Body of pancreas (tissue), 4 donors: ENCODE measurements at places on chromosomes 7 and 10. TPM values are rescaled to one million over a fixed set of nuclear protein-coding genes. Genes with fewer than 3 reads are reported as not detected.
A peak's percentile ranks its signal among the peaks of the same experiment; 100 is the strongest.

Gene HMX2
- total RNA-seq: not detected

Gene UPK3BL2
- 20.4 TPM for total RNA-seq

Gene SCIN
- total RNA-seq: 1.3 TPM

DNA sequence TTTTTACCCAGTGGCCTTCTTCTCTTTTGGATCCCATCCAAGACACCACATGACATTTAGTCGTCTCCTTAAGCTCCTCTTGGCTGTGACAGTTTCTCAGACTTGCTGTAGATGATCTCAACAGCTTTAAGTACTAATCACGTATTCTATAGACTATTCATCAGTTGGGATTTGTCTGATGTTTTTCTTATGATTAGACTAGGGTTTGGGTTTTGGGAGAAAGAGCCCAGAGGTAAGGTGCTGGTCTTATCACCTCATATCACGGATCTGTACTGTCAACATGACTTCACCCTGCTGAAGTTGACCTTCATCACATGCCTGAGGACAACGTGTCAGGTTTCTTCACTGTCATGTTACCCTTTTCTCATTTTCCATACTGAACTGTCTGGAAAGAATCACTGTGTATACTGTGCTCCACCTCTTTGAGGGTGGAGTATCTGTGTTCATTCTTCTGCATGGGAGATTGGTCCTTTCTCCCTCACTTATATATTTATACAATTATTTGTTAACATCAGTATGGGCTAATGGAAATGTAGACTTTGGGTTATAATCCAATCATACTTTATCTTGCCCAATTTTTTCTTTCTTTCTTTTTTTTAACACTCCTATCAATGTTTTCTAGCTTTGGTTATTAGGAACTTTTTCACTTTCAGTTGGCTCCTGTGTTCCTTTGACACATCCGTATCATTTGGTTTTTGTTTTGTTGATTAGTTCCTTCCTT, 6.4 kb upstream of the HKDC1 start:
- H3K4me3 ChIP-seq: no peak overlapping the region
- peaks cover 11% of the 10 kb centered on the region for H3K4me1 ChIP-seq
- H3K27me3 ChIP-seq: no peaks in the 10 kb centered on the region
- no peak overlapping the region for H3K27ac ChIP-seq
- DNase-seq: no peak
- no peaks in the 10 kb centered on the region for H3K36me3 ChIP-seq

GRCh38 chr7:116940689-116941370, 12.5 kb upstream of the ST7 start:
- no peak overlapping the region for H3K27ac ChIP-seq
- no peak for DNase-seq
- H3K36me3 ChIP-seq: no peaks in the 10 kb centered on the region
- H3K4me1 ChIP-seq: no peaks in the 10 kb centered on the region

GRCh38 chr7:80821771-80822319, 97.0 kb downstream of the SEMA3C start:
- H3K27ac ChIP-seq: no peak overlapping the region
- peaks cover 4% of the 10 kb centered on the region for H3K4me1 ChIP-seq
- no peak overlapping the region for H3K4me3 ChIP-seq
- H3K36me3 ChIP-seq: no peaks in the 10 kb centered on the region

DNA sequence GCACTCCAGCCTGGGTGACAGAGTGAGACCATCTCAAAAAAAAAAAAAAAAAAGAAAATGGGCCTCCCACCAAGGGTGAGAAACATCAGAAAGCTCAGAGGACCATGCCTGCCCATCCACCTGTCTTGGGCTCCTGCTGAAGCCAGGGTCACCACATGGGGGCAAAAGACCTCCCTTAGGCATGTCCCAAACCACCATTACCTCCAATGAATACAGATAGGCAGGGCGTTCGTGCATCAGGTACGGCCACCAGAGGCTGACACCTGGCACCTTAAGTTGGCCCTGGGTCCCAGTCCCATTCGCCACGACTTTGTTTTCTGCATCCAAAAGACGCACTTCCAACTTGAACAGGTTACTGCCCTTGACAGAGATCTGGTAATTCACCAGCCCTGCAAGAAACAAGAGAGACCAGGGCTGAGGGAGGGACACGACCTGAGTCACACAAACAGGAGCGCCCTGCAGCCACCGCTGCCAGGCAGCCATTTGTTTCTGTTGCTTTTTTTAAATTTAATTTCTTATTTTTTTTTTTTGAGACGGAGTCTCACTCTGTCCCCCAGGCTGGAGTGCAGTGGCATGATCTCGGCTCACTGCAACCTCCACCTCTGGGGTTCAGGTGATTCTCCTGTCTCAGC, 6.1 kb downstream of the GUSB start:
- no peak overlapping the region for H3K27ac ChIP-seq
- no peak for DNase-seq
- H3K27me3 ChIP-seq: no peaks in the 10 kb centered on the region

DNA sequence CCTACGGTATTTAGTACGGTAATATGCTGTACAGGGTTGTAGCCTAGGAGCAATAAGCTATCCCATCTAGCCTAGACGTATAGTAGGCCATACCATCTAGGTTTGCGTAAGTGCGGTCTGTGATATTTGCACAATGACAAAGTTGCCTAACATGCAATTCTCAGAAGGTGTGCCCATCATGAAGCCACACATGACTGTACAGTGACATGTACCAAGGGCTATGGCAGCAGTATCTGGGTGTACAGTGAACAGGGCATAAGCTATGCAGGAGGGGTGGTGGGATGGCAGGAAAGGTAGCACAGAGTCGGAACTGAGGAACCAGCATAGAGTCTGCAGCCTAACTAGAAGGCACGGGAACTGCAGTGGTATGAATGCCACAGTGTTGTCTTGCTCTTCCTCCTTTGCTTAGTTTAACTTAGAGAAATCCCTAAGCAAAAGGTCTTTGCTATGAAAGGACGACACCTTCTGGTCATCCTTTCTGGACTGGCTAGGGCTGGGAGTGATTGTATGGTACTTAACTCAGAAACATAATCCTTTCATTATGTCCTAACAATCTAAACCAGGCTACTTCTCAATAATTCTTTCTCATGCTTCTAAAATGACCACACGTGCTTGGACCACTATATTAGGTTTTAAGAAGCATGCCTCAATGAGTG, 93.5 kb downstream of the DYNC1I1 start:
- H3K4me1 ChIP-seq: no peaks in the 10 kb centered on the region
- H3K27me3 ChIP-seq: no peaks in the 10 kb centered on the region
- H3K4me3 ChIP-seq: no peak overlapping the region
- no peak overlapping the region for H3K27ac ChIP-seq

GRCh38 chr7:149791-150636, 42.4 kb upstream of the FAM20C start:
- no peaks in the 10 kb centered on the region for H3K27me3 ChIP-seq
- DNase-seq: peak; percentile 35
- no peaks in the 10 kb centered on the region for H3K36me3 ChIP-seq
- peaks cover 32% of the 10 kb centered on the region for H3K4me1 ChIP-seq

DNA sequence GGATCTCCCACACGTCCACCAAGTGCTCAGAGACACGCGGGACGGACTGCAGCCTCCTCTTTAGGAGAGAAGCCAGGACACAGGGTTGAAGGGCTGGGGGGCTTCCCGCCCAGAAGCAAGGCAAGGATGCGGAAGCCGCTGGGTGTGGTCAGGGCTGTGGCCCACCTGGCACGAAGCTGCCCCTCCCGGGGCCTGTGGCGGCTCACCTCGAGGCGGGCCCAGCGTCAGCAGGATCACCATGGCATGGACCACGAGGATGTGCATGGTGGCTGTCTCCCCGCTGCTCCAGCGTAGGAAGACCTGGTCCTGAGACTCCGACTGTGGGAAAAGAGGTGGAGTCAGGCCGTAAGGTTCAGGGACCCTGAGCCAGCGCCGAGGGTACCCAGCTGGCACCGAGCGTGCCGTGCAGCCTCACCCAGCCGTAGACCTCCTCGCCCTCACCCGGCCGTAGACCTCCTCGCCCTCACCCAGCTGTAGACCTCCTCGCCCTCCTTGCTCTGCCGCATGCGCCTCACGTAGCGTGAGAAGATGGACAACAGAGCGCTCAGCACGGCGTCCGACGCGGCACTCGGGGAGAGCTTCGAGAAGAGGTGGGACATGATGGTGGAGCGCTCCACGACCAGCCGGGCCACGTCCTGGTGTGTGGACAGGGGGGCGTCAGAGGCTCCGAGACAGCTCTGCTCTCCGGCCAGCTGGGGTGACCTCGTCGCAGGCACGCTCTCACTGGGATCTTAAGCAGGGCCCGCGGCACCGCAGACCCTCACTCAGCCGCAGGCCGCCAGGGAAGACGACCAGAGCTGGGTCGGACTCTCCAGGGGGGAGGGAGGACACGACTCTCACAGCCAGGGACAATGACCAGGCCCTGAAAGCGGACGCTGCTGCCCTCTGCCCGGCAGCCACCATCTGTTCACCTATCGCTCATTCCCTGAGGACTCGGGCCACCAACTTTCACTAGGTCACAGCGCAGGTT, 20.4 kb downstream of the INTS1 start:
- DNase-seq: no peak
- no peak overlapping the region for H3K27ac ChIP-seq
- peaks cover 20% of the 10 kb centered on the region for H3K36me3 ChIP-seq
- H3K4me3 ChIP-seq: no peak overlapping the region

GRCh38 chr10:58177362-58177947, 90.2 kb downstream of the IPMK start:
- no peaks in the 10 kb centered on the region for H3K4me1 ChIP-seq
- DNase-seq: no peak
- no peaks in the 10 kb centered on the region for H3K27me3 ChIP-seq
- no peak overlapping the region for H3K4me3 ChIP-seq

DNA sequence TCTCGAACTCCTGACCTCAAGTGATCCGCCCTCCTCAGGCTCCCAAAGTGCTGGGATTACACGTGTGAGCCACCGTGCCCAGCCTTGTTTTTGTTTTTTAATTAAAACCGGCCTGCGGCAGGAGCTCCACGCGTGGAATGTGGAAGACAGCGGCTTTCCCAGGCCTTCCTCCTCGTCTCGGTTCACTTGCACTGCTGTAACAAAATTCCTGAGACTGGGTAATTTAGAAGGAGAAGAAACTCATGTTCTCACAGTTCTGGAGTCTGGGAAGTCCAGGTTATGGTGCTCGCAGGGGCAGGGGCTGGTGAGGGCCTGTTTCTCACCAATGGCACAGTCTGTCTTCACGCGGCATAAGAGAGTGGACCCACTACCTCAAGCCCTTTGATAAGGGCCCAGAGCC, 14.4 kb upstream of the CRYGN start:
- H3K36me3 ChIP-seq: no peaks in the 10 kb centered on the region
- H3K4me1 ChIP-seq: peaks cover 4% of the 10 kb centered on the region
- no peaks in the 10 kb centered on the region for H3K27me3 ChIP-seq
- DNase-seq: no peak
- H3K27ac ChIP-seq: no peak overlapping the region
- H3K4me3 ChIP-seq: no peak overlapping the region

DNA sequence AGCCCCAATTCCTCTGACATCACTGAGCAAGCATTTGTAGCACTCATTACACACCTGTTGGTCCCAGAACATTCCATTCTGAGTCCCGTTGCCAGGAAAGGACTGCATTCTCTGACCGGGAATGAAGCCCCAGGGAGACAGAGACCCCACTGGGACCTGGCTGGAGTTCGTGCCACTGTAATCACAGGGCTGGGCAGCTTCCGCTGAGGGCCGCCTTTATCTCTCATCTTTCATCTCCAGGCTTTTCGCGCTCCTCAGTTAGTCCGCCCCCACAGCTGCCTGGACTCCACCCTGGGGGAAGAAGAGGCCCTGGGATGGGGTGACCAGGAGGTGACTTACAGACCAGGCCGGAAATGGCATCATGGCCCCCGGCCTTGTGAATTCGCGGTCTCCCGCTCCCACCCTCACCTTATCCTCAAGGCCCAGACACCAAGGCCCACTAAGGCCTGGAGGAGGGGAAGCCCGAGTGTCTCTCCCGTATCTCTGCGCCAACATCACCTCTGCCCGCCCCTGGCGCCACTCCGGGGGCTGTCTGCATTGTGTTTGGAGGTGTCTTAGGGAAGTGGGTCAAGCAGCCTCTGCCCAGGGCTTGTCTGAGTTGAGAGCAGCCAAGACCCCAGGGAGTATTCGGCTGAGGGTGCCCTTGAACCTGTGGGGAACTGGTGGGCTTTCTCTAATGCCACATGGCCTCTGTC, 75.4 kb downstream of the PROSER2 start:
- no peak overlapping the region for H3K4me3 ChIP-seq
- peaks cover 19% of the 10 kb centered on the region for H3K4me1 ChIP-seq
- H3K27me3 ChIP-seq: no peaks in the 10 kb centered on the region
- DNase-seq: peak; percentile 82
- peak overlapping the region; percentile 74 for H3K27ac ChIP-seq
